ENCODE measurements at places on chromosomes 2 and 18.

GRCh38 chr18:63567825-63568224, 19.3 kb upstream of the SERPINB13 start:
- DNase-seq: no peak

DNA sequence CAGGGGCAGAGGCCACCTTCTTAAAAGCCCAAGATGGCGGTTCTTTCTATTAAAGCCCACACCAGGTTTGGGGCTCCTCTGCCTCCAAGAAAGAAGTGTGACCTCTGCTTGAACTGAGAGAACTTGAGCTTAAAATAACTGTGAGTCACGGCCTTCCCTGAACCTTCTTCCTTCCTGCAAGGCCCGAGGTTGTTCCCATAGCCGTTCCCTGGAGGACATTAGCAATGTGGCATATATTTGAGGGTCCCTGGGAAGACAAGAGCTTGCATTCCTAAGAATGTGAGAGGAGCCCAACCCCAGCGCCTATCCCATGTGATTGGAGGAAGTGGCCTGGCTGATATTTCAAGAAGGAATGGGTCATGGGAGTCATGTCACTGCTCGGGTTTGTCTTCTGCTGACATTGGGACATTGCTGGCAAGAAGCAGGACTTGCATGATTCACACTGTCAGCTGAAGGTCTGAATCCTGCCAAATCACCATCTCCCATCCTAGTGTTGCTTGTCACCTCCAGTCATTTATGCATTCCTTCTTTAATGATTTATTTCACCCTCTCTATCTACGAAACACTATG, 168.1 kb downstream of the TRIB2 start:
- DNase-seq: peak; percentile 100

DNA sequence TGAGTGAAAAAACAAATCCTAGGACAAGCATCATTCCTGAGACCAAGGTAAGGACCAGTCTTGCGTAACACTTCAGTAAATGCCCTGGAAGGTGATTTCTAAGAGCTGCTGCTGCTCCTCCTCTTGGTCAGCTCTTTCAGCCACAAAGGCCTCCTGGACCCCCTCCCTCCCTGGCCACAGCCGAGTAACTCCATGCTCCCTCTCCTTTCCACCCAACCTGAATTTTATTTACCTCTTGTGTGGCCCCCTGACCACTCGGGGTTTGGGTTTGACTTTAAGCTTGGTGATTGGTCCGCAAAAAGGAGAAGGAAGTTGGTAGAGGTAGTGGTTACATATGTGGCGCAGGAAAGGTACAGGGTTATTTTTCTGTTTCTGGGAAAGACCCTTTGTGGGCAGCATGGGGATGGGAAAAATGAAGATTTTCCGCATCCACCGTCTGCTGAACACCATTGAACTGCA, 9.2 kb downstream of the HTRA2 start:
- DNase-seq: no peak

DNA sequence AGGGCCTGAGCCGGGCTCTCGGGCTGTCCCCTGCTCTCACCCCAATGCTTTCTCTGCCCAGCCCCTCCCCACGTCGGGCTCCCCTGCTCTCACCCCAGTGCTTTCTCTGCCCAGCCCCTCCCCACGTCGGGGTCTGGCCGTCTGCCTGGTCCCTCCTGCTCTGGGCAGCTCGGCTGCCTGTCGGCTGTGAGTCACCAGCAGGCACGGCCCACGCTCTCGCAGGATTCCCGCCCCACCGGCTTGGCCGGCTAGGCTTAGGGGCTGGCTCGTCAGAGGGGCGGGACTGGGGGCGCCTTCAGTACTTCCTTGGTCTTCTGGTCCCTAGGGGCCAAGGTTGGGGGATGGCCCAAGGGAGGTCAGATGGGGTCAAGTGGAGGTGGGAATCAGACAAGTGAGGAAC, 3.3 kb downstream of the BOK start:
- DNase-seq: peak; percentile 65

- no peak for DNase-seq
These were observed 4.3 kb downstream of the MC2R start for GRCh38 chr18:13910986-13911385.
